ENCODE measurements at places on chromosomes 3 and 15.

GRCh38 chr15:52228921-52229320, 37.7 kb upstream of the GNB5 start:
- no peak for DNase-seq

DNA sequence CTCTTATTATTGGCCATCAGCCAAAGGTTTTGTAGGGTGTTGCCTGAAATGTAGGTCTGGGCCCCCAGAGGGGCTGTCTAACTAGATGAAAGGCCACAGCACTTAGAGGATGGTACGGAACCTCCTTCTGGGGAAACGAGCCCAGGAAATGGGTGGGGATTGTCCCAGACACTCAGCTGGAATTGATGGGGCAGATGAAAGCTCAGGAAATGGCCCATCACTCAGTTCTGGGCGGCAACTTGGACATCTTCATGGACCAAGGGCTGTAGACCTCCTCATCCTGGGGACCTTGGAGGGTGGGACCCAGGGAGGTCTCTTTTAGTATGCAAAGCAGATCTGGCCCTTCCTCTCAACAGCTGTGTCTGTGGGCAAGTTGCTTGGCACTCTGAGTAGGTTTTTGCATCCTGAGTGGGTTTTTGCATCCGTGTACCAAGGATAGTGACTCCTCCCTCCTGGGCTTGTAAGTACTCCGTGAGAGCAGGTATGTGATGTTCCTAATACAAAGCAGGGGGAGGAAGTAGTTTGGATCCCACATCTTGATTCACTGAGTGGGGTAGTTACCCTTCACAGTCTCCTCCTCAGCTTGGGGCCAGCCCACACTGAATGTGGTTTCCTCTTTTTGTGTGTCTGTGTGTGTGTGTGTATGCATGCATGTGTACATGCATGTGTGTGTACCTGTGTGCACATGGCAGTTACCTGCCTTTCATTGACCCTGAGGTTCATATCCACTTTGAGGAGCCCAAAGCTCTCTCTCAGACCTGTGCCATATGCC, 292.0 kb downstream of the RPLP1 start:
- no peak for DNase-seq

- no peak for DNase-seq
Observed at GRCh38 chr15:66901336-66902100, 163.9 kb upstream of the SMAD3 start.

DNA sequence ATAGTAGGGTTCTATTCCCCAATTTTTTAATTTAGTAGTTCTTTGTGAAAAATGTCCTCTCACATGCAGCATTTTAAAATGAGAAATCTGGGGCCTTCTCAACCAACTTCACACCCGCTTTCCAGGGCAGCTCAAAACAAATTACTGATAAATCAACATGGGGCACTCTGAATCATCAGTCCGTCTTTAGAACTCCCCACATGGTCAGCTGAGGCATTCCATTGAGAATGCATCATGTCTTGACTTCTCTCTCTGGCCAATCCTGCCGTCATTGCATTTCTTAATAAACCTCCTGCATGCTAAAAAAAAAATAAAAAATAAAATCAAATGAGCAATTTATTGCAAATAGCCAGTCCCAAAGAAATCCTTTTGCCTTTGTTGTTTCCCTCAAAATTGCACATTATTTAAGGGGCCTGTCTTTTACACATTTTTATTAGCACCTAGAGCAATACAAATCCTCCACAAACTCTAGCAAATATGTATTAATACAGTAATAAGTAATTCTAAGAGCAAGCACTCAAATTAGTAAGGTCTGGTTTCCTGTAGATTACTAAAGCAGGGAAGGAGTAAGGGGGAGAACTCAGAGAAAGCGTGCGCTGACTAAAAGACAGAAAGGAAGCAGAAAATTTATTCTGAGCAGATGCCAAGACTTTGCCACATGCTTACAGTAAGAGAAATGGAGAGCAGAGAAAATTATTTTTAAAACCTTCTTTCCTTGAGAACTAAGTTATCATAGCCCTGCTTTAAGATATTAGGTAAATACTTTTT, 175.7 kb downstream of the TNIK start:
- peak; percentile 69 for DNase-seq

DNA sequence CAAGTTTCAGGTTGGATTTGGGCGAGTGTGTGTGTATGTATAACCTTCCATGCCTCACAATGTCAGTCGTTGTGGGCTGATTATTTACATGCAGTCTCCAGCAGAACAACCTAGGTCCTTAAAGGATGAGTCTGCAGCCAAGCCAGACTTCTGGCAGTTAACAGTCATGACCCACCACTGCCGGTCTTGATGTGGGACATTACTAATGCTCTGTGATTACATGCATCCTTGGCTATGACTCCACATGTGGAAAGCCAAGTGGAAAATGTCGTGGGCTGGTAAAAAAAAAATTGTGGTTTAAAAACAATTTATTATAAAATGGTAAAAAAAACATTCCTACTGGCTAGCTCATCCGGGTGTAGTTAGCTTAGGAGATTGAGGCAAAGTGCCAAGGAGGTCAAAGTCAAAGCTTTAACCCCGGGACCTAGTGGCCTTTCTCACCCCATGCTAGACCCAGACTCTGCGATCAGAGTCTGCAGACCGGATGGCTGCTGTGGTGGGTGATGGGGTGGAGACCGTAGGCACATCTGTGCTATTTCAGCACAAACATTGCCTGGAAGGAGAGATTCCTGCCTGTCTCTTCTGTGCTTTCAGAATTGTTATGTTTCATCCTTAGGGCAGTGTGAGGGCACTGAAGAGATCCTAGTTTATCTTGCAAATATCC, 6.8 kb downstream of the RARRES1 start:
- peak; percentile 66 for DNase-seq

DNA sequence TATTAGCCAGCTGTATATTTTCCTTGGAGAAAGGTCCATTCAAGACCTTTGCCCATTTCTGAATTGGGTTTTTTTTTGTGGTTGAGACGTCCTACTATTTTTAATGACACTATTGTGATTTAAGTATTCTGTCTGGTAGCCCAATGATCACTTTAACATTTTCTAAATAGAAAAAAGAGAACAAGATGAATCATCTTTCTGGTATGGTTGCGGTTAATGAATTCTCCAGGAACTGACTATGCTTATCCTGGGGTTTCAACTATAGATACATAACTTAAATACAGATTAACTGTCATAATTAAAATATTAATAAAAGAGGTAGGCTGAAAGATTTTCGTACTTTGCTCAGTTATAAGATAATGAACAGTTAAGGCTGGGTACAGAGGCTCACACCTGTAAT, 51.9 kb downstream of the PBRM1 start:
- DNase-seq = no peak

GRCh38 chr15:82165948-82166376, 96.6 kb downstream of the EFL1 start:
- no peak for DNase-seq

DNA sequence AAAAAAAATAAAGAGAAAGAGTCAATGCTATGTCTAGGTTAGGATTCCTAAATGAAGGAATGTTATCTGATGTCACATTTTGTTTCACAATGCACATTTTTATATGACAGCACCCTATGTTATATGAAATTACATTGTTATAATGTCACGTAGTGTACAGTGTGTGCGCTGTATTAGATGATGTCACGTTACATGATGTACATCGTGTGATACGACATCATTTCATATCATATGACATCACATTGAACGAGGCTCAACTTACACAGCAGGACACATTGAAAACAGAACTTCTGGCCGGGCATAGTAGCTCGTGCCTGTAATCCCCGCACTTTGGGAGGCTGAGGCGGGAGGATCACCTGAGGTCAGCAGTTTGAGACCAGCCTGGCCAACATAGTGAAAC, 150.0 kb downstream of the OCA2 start:
- DNase-seq = no peak

DNA sequence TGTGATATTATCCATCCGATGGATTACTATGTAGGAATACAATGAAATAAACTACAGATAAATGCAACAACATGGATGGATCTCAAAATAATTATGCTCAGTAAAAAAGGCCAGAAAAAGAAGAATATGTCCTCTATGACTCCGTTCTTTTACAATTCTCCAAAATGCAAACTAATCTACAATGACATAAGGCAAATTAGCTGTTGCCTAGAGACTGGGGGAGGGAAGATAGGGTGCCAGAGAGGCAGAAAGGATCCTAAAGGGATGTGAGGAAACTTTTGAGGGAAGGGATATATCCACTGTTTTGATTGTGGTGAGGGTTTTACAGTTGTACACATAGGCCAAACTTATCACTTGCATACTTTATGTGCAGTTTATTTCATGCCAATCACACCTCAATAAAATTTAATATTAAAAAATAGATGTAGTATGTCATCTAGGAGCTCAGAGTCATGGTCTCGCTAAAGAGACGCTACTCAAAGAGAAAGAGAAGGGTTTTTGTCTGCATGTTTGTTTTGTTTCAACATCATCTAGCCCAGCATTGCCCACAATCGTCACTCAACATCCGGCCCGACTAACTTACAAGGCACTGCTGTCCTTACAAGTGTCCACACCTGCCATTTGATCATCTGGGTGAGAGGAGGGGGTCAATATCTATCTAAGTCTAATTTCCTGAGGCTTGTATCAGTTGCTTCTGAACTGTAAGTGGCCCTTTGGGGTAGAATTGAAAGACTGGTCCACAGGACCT, 29.5 kb downstream of the HES1 start:
- DNase-seq = no peak

GRCh38 chr3:112627919-112628466, 12.9 kb downstream of the CCDC80 start:
- no peak for DNase-seq

- DNase-seq = no peak
Observed at GRCh38 chr15:61888074-61888780, 172.0 kb downstream of the VPS13C start.

DNA sequence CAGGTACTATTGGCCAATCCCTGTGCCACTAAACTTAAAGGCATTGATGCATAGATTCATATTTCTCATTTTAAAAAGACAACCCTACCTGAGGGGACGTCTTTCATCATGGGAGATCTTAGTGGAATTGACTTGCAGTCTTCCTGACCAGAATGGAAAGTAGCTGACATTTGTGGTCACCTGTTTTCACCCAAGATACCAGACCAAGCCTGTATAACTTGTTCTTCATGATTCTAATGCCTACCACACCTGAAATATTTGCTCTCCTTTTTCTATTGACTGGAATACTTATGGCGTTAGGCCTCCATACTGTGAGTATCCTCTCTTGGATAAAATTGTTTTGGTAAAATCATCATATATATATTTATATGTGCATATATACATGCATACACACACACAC, 54.7 kb upstream of the XCR1 start:
- DNase-seq = no peak

- no peak for DNase-seq
Observed at GRCh38 chr3:179949869-179950268, 86.9 kb downstream of the PEX5L start.

GRCh38 chr15:63414474-63415120, 33.0 kb upstream of the CA12 start:
- DNase-seq = no peak

GRCh38 chr3:14553871-14554270, 13.7 kb upstream of the GRIP2 start:
- no peak for DNase-seq

DNA sequence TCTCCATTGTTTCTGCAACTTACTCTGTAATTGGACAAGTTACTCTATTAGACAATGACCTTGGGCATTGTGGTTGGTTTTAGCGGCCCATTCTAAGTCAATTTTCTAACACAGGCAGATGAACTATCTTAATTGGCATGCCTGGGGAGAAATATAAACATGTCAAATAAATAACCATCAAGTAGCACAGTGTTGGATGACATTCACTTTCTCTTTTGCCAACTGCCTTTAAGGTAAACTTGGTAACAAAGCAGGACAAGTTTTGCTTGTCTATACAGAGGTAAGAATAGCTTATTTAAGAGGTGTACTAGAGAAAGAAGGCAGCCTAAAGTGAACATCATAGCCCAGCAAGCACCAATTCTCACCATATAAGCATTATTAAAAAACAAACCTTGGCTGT, 599.6 kb downstream of the GBE1 start:
- DNase-seq = no peak

GRCh38 chr3:4520033-4520816, 27.1 kb downstream of the ITPR1 start:
- DNase-seq = no peak

DNA sequence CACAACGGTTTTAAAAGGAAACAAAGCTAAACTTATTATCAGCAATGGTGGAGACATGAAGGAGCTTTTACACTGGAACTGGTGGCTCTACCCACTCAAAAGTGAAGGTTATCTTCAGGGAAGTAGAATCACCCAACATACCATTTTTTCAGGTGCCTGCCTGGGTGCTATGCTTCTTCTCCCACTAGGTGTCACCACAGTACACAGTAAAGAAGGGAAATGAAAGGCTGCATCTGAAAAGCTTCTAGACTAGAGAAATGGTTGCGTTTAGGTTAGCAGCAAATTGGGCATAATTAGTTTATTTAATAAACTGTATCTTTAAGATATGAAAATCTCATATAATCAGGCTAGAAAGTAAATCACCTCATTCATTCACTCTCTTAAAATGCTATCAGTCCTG, 47.0 kb upstream of the SELENOK start:
- DNase-seq = no peak

- no peak for DNase-seq
Observed at GRCh38 chr15:34055868-34056595, 17.0 kb upstream of the AVEN start.

- DNase-seq = peak; percentile 12
Observed at GRCh38 chr3:81485444-81485865, 276.0 kb downstream of the GBE1 start.

GRCh38 chr3:79872483-79872882, 104.7 kb upstream of the ROBO1 start:
- peak; percentile 37 for DNase-seq

GRCh38 chr3:78974181-78974790, 793.5 kb downstream of the ROBO1 start:
- no peak for DNase-seq

DNA sequence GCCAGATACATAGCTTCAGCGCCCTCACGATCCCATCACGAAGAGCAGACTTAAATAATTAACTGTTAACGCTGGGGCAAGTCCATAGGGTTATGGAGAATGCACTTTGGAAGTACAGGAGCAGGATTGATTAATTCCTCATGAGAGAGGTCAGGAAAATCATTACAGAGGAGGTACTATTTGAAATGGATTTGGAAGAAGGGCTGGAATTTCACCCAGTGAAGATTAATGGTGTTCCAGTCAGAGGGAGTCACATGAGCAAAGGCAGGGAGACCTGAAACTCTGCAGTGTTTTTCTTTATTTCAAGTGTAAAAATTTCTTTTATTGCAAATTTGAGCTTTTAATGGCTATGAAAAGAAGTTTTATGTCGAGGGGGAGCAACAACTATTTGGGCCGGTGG, 329.8 kb upstream of the GRM7 start:
- no peak for DNase-seq

- no peak for DNase-seq
Observed at GRCh38 chr15:31305375-31305774, 21.3 kb upstream of the KLF13 start.

GRCh38 chr3:161560008-161560637, 63.5 kb downstream of the OTOL1 start:
- DNase-seq = no peak

All from epithelial cell of prostate (primary cell).